ENCODE measurements at places on chromosomes 12 and 14. TPM values are rescaled to one million over a fixed set of nuclear protein-coding genes. Genes with fewer than 3 reads are reported as not detected.

DNA sequence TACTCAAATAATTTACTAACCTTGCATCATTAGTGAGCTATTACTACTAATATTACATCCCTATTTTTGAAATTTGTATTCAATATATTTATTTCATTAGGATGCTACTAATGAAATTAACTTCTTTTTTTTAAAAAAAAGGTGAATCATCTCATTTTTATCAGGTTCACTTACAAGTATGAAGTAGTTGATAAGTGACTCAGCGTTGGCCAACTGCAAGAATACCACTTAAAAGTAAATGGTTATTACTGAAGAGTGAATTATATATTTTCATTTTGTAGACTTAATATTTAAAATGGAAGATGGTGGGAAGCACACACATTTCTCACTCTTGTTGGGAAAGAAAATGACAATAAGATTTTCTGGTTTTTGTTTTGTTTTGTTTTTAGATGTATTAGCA is 19.6 kb downstream of the OR4N2 start:
- H3K4me1 ChIP-seq, result no peaks in the 10 kb centered on the region
- no peak for DNase-seq
- no peaks in the 10 kb centered on the region for H3K36me3 ChIP-seq
- no peak overlapping the region for H3K27ac ChIP-seq
- H3K4me3 ChIP-seq, result no peak overlapping the region

DNA sequence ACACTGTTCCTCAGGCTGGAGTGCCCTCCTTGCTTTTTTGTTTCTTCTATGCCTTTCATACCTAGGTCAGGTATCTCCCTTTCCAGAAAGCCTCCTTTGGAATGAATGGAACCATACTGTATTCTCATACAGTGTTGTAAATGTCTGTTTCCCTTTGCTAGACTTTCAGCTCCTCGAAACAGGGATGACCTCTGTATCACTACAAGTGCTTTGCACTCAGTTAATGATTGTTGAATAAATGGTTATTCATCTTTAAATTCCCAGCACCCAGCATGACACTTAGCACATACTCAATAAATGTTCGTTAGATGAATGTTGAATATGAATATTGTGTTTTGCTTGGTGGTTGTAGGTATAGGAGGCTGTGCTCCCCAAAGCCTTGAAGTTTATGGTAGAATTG is 5.9 kb upstream of the TULP3 start:
- H3K4me3 ChIP-seq, result no peak overlapping the region
- no peak overlapping the region for H3K27ac ChIP-seq
- no peaks in the 10 kb centered on the region for H3K4me1 ChIP-seq
- H3K27me3 ChIP-seq, result no peaks in the 10 kb centered on the region
- H3K36me3 ChIP-seq, result no peaks in the 10 kb centered on the region
- no peak for DNase-seq

GRCh38 chr12:82361461-82361915 is 3.2 kb downstream of the METTL25 start:
- no peak overlapping the region for H3K27ac ChIP-seq
- no peaks in the 10 kb centered on the region for H3K36me3 ChIP-seq
- peak; percentile 61 for DNase-seq

MUCL1 gene
- not detected for polyA plus RNA-seq

EMP1 gene
- polyA plus RNA-seq, result 5.8 TPM

Measured in pancreas (tissue), 10 donors.